Activated CD4-positive, alpha-beta T cell treated with anti-CD3 and anti-CD28 coated beads, Interleukin-2, amount 50 U/mL, for 16 hours (primary cell): ENCODE measurements at places on chromosomes 5 and 9.

DNA sequence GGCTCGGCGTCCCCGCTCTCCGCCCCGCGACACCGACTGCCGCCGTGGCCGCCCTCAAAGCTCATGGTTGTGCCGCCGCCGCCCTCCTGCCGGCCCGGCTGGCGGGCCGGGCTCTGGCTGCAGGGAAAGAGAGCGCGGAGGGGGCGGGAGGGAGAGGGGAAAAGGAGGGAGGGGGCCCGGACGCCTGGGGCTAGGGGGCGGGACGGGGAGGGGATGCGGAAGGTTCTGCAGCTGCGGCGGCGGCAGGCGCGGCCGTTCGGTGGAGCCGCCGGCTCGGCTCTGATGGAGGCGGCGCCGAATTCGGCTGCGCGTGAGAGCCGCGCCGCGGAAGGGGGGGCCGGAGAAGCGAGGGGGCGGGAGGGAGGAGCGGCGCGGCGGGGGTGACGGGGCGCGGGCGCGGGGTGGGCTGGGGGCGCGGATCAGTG, at the start of gene MARCHF11:
MARCHF11 (minus strand) TSS at position 281 of the 425 bp plus-strand sequence; CDS start at position 65, 216 bp downstream.
- DNase-seq, result no peak

DNA sequence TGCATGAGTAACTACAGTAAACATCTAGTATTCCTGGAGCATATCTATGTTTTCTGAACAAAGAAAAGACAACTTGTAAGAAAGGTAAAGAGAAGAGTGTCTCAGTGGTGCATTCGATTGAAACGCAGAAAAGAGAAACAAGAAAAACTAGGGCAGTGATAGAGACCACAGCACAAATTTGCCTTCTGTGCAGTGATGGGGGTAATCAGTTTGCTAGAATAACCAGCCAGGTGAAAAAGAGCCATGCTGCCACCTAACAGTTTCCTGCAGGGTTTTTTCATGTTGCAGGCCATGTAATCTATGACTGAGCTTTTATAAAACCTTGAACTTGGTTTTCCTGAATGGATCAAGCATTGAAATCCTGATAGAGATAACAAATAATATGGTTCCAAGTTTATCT, 198.4 kb upstream of the MEF2C start:
- no peak for DNase-seq

DNA sequence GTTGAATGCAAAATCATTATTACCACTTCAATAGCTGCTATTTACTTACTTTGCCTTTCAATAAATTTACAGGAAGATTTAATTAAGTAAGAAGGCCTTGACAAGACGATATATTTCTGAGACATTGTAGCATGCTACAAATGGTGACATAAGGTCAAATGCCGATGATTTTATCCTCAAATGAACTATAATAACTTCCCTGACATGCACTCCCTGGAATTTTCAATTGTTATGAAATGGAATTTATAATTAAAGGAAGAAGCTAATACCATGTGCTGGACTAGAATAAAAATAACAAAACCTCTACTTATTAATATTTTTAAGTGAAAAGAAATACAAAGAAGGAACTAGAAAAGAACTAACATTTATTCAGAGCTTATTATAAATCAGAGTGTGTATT, 30.2 kb upstream of the ITGA1 start:
- no peak for DNase-seq

GRCh38 chr9:98962181-98962560, 18.5 kb downstream of the COL15A1 start:
- no peak for DNase-seq

DNA sequence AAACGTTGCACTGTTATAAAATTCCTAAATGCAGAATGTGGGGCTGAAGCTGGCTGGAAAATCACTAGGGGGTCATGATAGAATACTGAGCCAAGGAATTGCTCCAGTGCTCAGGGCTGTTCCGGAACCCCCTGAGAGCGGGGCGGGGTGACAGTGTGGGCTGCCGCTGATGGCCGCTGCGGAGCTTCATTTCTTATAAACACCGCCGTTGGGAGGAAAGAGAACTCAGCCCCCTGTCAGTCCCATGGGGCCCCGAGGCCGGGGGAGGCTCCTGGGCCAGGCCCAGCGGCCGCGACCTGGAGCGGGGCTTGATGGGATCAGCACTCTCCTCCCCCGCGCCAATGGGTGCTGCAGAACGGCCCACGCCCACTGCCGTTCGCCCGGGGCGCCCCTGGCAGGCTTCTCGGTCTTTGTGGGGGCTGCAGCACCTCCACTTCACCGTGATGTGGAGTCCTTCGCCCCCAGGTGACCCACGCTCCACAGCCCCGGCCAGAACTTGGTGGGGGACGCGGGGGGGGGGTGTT, 5.2 kb upstream of the IRF1 start:
- DNase-seq, result peak; percentile 79

GRCh38 chr9:79565245-79565644, 6.5 kb upstream of the TLE4 start:
- peak; percentile 41 for DNase-seq

DNA sequence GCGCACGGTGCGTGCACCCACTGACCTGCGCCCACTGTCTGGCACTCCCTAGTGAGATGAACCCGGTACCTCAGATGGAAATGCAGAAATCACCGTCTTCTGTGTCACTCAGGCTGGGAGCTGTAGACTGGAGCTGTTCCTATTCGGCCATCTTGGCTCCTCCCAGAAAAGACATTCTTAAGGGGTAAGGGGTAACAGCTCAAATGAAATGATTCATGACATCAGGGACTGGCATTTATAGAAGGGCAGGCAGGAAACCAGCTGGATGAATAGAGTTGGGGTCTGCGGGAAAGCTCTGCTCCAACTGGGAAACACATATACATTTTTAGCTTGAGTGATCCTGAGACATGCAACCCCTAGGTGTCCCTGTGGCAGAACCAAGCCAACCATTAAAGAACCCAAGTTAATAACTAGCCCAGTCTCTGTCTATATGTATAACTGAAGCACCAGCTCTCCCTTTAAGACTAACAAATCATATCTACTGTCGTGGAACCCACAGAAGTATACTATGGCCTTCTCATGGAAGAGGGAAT, 119.3 kb downstream of the LMNB1 start:
- no peak for DNase-seq
